ENCODE measurements at places on chromosomes 16 and 17.
A peak's percentile ranks its signal among the peaks of the same experiment; 100 is the strongest.

- peak; percentile 17 for ATAC-seq
Observed at GRCh38 chr17:63985387-63986140, 12.6 kb upstream of the PRR29 start.

- no peak for ATAC-seq
Observed at GRCh38 chr17:34874478-34874877, 86.8 kb downstream of the CCT6B start.

GRCh38 chr17:54785643-54786268 lies 114.9 kb upstream of the TOM1L1 start:
- no peak for ATAC-seq

DNA sequence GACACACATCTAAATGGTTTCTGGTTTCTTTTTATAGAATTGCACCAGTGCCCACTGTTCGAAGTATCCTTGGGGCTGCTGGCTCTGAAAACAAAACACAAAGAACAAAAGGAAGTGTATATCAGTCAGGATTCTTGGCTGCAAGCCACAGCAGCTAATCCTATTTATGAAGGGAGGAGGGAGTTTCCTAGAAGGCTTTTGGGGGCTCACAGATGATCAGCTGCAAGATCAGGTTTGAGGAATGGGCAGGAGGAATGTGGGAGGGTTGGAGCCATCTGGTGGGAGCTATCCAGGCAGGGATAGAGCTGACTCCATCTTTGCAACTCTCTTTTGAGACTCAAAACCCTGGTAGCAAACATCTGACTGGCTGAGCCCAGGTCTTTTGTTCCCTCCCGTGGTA lies 118.3 kb upstream of the EEF2KMT start:
- ATAC-seq: no peak

- no peak for ATAC-seq
Observed at GRCh38 chr17:39144416-39144840, 7.0 kb downstream of the PLXDC1 start.

DNA sequence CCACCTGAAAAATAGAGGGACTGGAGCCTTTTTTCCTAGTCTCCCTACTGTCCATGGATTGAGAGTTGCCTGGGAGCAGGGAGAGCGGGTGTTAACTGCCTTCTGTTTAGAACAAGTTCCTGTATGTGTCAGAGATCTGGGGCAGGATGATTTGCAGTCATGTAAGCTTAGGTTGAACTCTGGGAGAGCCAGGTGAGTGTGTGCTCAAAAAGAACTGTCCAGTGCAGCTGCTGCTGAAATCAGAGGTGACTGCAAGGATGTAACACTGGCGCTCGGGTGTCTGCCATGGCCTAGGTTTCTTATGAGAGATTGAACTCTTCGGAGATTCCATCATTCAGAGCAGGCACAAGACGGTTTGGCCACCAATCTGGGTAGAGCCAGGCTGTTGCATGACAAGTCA lies 432.5 kb downstream of the CDH13 start:
- ATAC-seq: no peak

DNA sequence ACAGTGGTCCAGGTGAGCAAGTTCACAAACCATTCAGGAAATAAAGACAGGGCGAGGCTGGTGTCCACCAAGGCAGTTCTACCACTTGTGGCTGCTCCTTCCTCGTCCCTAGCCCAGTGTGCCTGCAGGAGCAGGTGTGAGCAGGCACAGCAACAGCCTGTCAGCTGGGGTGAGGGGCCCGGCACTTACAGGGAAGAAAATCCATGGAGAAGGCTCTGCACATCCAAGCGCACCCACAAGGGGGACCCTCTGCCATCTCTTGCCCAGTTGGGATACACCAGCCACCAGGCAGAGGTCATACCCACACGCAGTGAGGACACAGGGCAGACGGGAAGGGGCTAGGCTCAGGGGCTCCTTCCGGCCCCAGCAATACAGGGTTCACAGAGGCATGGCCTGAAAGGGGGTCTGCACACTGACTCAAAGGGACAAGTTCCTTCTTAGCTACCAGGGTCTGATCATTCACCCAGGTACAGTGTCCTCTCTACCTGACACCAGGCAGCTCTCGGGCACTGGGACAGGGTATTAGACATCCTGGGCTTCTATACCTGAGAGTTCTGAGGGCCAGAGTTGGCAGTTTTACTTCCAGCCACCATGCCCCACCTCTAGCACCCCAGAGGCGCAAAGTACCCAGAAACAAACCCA lies 27.0 kb downstream of the CDIP1 start:
- no peak for ATAC-seq

DNA sequence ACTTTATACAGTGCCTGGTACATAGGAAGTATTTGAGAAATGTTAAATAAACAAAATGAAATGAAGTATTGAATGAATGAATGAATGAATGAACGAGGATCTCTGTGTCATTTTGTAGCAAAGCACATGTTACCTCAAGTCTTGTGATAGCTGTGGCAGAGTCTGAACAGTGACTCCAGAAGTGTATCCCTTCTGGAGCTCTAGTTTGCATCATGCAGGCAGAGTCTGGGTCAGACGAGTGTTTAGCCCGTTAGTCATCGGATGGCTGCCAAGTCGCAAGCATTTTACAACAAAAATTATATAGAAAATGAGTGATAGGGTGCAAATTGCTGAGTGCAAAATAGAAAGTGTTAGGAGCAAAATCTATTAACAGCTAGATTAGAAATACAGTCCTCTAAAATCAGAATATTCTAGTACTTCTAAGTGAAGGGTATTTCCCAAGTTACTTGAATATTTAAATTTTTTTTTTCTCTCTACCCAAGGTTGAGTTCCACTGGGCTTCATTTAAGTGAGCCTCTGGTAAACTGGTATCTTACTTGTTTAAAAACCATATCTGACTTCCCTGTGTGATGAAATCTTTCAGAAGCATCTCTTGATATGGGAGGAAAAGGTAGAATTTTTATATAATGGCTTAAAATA lies 113.3 kb downstream of the FTO start:
- ATAC-seq: no peak

- no peak for ATAC-seq
Observed at GRCh38 chr17:29891131-29891530, 38.9 kb downstream of the SSH2 start.

GRCh38 chr16:68995011-68995504 lies 110.4 kb upstream of the HAS3 start:
- ATAC-seq: no peak

- no peak for ATAC-seq
Observed at GRCh38 chr16:54373534-54374520, 87.2 kb upstream of the IRX3 start.

DNA sequence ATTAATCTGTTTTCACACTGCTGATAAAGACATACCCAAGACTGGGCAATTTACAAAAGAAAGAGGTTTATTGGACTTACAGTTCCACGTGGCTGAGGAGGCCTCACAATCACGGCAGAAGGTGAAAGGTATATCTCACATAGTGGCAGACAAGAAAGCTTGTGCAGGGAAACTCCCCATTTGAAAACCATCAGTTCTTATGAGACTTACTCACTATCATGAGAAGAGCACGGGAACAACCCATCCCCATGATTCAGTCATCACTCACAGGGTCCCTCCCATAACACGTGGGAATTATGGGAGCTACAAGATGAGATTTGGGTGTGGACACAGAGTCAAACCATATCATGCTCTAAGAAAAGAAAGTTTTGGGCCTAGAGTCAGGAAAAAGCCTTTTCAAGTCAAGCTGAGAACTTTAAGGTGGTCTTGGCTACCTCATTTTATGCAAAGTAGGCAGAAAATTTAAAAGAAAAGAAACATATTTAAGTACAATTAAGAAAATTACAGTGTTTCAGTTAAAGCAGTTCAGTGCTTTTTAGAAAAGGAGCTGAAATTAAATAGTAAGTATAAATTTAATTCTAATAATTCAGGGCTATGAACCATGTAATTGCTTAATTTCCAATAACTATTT lies 24.9 kb upstream of the CRYM start:
- ATAC-seq: peak; percentile 47

GRCh38 chr17:70434536-70435490 lies 265.5 kb downstream of the KCNJ2 start:
- no peak for ATAC-seq

DNA sequence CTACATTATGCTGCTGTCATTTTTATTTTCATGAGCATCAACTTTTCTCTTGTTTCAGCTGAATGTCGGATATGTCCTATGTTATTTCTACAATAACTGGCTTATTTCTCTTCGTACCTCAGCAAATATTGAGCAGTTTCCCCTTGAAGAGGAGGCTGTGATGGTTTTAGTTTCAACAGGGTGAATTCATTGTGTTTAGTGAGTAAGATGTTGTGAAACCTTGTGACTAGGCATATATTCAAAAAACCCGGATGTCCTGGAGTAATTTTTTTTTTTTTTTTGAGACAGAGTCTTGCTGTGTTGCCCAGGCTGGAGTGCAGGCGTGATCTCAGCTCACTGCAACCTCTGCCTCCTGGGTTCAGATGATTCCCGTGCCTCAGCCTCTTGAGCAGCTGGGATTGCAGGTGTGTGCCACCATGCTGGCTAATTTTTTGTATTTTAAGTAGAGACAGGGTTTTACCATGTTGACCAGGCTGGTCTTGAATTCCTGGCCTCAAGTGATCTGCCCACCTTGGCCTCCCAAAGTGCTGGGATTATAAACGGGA lies 11.1 kb downstream of the CPD start:
- peak; percentile 31 for ATAC-seq

DNA sequence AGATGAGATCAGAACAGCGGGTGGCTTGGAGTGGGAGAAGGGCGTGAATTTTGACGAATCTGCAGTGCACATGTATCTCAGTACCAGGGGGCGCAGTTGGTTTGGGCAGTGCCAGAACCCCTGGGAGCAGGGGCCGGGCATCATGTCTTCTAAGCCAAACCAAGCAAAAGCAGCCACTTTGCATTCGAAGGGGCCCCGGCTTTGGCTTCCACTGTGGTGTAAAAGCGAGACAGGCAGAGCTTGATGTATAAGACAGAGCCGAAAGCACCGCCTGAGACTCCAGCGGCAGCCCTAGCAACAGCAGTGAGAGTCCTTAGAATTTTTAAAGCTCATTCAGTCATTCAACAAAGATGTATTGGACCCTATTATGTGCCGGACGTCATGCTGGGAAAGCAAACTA lies 3.8 kb upstream of the XYLT1 start:
- no peak for ATAC-seq

DNA sequence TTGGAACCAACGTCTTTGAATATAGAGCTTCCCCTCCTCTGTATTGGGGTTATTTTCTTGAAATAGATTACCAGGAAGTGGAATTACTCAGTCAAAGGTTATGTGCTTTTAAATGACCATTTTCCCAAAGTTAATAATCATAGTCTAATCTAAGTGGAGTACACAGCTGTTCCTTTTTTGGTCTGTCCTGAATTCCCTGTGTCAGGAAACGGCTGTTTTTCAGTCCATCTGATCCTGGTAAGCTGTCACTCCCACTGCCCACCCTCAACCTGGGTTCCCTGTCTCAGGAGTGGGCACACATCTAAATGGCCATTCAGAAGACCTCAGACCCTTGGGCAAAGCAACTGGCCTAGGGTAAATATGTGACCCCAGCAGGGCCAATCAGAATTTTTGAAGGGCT lies 57.6 kb upstream of the KSR1 start:
- no peak for ATAC-seq

DNA sequence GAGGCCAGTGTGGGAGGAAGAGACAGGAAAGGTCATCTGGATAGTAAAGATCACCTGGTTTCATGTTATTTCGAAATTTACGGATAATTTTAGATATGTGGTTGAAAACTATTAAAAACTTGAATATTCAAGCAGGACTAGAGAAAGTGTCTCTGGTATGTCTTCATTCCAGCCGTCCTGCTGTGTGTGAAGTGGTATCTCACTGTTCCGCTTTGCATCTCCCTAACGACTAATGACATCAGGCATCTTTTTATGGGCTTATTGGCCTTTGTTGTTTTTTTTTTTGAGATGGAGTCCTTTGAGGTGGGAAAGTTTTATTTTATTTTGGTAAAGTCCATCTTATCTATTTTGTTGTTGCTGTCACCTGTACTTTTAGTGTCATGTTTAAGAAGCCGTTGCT lies 214.4 kb upstream of the CHMP6 start:
- no peak for ATAC-seq

DNA sequence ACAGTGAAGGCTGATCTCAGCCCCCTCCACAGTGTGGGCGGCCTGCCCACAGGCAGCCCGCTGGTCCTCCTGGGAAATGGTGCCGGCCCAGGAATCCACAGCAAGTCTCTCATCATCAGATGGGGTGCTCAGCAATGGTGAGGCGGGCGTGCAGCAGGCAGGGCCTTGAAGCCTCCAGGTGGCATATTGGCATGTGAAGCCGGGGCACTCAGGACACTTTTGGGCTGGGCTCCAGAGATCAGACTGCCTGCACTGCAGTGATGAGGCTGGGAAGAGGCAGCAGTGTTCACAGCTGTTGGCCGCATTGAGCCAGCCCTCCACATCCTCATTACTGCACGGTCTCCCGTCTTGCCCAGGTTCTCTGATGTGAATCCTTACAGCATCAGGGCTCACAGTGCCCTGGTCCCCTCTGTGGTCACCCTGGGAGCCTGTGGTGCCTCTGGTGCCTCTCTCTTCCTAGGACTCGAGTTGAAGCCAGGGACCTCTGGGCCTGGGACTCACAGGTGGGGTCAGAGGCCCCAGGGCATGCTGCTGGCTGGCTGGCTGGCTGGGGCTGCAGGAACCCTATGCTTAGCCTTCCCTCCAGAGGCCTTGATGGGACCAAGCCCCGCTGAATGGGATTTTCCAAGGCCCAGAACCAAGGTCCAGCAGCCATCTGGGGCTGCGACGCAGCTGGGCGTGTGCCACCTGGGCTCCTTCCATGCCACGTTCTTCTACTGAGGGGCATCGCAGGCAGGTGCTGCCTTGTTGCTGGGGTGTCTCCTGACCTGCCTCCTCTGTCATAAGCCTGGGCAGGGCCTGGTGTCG lies 48.6 kb downstream of the TNFRSF13B start:
- no peak for ATAC-seq

DNA sequence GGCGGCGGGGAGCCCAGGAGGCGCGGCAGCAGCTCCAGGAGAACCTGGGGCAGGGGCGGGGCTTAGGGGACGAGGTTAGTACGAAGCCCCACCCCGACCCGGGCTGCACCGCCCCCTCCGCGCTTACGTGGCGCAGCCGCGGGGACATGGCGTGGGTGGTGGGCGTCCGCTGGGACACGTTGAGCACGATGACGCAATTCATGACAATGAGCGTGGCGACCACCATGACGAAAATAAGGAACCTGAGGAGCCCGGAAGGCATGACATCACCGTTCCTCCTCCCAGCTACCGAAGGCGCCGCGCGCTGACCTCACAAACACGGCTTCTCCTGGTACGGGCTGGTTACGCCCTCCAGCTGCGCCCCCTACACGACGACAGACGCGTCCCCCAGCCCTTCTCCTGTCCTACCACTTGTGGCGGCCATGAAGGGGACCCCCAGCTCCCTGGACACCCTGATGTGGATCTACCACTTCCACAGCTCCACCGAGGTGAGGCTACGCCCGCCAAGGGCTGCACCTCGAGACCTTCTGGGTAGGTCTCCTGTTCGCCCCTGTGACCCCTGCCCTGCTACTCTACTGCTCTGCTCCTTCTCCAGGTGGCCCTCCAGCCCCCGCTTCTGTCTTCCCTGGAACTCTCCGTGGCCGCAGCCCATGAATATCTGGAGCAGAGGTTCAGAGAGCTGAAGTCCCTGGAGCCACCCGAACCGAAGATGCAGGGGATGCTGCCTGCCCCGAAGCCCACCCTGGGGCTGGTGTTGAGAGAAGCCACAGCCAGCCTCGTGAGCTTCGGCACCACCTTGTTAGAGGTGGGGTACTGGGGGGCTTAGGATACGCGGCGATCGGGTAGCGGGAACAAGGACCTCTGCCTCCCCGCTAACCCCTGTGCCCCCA lies at the start of gene C17orf107:
TSS of gene C17orf107 (plus strand) at position 196 of the 890 bp plus-strand sequence. CDS start at position 423, 227 bp downstream.
- peak; percentile 82 for ATAC-seq

- no peak for ATAC-seq
Observed at GRCh38 chr17:7238420-7239090, 702 bp downstream of the PHF23 start.

Data from activated T-helper 17 cell treated with anti-CD3 and anti-CD28 coated beads, Interleukin-2, amount 50 U/mL, for 72 hours (primary cell).